ENCODE measurements at places on chromosomes 1 and 21.

GRCh38 chr1:205615789-205616188 is 16.0 kb downstream of the ELK4 start:
- no peak for DNase-seq

- DNase-seq = peak; percentile 86
Measured at GRCh38 chr1:32142446-32143301, 34.8 kb downstream of the KPNA6 start.

DNA sequence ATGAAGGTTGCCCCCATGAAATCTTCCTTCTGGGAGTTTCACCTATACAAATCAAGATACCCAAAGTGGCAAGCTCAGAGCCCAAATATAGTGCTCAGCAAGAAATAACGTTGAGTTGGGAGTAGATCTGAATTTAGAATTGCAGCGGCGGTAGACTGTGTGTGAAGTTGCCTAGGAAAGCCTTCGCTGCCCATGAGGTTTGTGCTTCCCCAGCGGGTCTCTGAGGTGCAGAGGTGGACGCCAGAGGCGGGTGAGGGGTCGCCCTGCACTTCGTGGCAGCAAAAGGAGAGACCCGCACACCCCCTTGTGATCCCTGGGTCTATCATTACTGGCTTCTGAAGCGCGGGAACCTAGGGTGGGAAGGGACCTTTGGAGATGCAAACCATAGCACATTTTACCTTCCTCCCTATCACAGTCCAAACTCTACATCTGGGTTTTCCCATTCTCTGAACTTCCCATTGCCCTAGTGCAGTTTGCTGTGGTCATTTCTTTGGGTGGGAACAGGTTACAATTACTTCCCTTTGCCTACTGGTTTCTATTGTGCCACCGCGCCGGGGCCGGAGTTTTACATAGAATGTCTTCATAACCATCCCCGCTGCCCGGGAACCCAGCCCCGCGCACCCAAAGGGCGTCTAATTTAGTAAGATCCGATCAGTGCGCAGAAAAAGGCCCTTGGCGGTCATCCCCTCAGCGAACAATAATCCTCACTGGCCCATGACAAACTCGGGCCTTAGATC is 5.2 kb downstream of the TBX15 start:
- peak; percentile 51 for DNase-seq

DNA sequence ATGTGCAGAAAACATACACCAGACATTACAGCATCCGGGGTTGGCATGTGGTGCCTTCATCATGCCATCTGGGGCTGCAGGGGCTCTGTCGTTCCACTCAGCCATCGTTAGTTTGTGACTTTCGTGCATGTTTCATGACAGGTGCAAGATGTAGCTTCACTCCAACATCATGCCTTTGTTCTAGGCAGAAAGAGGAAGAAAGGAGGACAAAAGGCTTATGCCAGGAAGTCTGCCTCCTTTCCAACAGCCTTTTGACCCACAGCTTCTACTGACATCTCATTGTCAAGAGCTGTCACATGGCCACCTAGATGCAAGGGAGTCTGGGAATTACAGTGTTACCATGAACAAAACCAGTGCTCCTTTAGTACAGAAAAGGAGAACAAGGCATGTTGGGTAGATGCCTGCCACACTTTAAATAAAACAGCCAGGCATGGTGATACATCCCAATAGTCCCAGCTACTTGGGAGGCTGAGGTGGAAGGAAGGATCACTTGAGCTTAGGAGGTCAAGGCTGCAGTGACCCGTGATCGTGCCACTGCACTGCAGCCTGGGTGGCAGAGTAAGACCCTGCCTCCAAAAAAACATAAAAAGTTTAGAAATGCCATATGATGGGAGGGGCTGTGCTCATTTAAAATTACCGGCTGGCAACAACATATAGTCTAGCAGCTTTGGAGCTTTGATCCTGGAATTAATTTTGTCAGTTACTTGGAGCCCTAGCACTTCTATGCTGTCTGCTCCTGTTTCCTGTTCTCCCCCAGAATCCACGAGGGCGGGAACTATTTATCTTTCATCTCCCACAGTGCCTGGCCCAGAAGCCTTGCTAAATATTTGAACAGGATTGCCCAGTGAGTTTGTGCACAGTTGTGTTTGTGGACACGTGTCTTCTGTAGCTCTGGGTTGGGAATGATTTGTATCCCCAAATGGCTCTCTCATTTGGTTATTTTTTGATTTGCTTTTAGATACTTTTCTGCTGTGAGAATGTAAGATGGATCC is 7.4 kb downstream of the DOP1B start:
- DNase-seq = no peak

- DNase-seq = no peak
Measured at GRCh38 chr21:17795146-17796036, 23.8 kb downstream of the C21orf91 start.

GRCh38 chr1:29113413-29114117 is 10.1 kb downstream of the TMEM200B start:
- DNase-seq = no peak

- no peak for DNase-seq
Measured at GRCh38 chr1:228958741-228959140, 223.5 kb downstream of the RHOU start.

DNA sequence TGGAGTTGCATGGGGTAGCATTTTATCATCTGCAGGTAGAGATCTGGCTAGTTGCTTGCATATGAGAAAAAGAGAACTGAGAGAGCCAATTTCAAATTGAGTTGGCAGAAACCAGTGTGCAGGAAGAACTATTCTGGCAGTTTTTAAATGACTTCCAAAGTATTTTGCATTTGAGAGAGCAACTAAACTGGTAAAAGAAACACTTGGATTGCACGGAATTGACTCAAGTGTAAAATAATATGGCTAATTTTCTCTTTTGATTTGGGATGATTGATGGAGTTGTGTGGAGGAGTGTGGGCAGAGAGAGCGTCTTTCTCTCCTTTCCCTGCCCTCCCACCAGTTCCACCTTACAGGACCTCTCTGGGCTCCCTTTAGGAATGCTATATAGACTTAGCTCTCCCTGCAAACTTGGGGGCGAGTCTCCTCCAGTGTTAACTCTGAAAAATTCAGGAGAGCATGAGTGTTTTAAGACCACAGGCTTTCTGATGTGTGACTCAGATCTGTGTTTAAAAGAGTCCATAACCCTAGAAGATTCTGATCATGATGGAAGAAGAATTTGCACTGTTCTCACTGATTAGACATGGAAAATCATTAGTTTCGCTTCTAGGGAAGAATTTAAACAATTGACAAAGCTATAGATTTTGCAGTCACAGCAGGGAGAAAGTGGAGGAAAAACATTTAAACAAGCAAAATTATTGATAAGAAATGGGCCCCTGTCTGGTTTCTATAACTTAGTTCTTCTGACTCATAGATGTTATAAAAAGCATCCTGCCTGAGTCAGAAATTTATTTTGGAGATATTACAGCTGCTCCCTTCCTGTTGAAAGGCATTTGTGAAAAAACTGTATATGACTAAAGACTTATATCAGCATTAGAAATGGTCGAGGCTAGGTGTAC is 24.9 kb upstream of the CTBS start:
- DNase-seq = peak; percentile 89

- no peak for DNase-seq
Measured at GRCh38 chr1:48017716-48018115, 20.5 kb upstream of the TRABD2B start.

DNA sequence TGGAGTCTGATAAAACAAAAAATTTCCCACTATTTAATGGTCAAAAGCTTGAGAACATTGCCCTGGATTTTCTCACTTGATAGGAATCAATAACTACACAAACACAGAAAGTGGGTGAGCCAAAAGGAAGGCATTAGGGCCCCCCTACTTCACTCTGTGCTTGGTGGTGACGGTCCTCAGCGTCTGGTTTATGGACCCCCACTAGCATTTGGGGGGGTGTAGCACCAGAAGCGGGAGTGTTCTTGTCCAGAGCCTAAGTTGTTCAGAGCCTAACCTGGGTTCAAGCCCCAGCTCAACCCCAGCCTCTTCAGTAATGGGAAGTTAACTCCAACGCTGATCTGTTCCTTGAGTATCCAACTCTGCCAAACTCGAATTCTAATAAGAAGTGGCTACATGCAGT is 33.1 kb downstream of the STPG1 start:
- no peak for DNase-seq

- no peak for DNase-seq
Measured at GRCh38 chr21:16071761-16072160, 342.0 kb downstream of the USP25 start.

DNA sequence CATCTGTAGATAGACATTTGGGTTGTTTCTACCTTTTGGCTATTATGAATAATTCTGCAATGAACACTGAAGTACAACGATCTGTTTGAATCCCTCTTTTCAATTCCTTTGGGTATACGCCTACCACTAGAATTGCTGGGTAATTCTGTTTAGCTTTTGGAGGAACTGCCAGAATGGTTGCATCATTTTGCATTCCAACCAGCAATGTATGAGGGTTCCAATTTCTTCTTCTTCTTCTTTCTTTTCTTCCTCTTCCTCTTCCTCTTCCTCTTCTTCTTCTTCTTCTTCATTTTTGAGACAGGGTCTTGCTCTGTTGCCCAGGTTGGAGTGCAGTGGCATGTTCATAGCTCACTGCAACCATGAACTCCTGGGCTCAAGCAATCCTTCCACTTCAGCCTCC is 13.8 kb upstream of the THEM5 start:
- DNase-seq = no peak

DNA sequence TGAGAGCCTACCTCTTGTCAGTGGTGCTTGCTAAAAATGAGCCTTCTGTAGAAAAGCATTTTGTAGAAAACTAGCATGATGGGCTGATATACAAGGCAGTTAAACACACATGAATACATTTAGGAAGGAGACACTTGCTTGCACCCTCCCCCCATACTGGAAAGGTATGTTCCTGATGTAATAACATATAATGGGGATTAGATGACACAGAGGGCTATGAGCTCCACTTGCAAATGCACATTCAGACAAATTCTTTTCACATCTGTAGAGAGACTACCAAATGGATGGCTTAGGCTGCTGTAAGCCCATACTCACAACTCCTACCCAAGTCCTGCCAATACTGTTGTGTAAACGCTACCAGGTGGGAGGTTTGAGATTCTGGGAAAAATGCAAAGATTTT is 634.0 kb downstream of the SMYD3 start:
- peak; percentile 26 for DNase-seq

DNA sequence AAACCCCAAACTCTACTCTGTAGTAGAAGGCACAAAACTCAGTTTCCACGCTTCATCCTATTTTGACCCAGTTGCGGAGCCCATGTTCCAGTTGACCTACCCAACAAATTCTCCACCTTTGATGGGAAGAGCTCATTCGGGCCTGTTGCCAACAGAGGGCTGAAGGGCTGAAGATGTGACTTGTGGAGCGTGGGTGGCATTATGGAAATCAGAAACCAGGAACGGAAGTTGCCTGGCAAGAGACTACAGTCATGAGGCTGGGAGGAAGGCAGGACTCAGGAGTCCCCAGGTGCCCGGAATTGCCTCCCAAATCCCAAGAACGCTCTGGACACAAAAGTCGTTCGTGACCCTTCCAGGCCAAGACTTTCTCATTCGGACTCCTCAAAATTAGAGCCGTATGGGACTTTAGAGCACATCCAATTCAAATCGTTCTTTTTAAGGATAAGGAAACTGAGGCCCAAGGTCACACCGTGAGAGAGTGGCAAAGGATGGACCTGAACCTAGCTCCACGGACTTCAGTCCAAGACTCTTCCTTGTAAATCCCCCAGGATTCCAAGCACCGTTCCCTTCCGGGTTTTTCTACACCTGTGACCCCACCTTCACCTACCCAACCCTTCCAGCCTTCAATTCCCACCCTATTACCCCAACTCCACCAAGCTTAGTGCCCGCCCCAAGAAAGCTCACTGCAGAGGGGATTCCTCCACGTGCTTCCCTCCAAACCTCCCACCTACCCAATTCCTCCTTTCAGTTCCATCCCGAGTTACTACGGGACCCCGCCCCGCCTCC is 739 bp downstream of the SMG5 start:
- DNase-seq = peak; percentile 23

DNA sequence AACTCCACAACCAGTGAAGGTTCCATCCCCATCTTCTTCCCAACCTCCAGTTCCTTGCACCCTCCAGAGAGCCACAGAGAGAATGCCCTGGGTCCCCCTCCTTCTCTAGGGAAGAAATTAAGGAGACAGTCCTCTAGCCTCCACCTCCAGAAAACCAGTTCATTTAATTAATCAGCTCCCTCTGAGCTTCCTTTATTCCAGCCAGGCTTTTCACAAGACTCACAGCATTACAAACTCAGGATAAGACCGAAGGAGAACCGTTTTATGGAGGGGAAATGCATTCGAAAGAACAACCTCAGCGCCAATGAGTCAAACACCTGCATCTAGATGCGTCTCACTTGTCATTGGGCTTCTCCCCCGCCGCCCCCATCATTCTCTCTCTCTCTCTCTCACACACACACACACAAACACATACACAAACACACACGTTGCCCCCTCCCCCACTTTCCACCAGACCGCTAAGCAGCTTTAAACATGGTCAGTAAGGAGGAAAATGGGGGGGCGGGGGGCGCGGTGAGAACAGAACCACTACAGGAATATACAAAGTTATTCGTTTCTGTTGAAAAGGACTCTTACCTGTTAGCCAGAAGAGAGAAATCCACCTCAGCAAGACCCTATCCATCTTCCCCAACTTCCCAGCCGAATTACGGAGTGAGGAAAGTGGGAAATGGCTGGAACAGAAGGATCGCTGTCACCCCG is 544 bp downstream of the ILDR2 start:
- DNase-seq = no peak

- DNase-seq = no peak
Measured at GRCh38 chr1:53804181-53804580, 33.9 kb downstream of the NDC1 start.

GRCh38 chr1:198184516-198184915 is 27.7 kb downstream of the NEK7 start:
- no peak for DNase-seq

DNA sequence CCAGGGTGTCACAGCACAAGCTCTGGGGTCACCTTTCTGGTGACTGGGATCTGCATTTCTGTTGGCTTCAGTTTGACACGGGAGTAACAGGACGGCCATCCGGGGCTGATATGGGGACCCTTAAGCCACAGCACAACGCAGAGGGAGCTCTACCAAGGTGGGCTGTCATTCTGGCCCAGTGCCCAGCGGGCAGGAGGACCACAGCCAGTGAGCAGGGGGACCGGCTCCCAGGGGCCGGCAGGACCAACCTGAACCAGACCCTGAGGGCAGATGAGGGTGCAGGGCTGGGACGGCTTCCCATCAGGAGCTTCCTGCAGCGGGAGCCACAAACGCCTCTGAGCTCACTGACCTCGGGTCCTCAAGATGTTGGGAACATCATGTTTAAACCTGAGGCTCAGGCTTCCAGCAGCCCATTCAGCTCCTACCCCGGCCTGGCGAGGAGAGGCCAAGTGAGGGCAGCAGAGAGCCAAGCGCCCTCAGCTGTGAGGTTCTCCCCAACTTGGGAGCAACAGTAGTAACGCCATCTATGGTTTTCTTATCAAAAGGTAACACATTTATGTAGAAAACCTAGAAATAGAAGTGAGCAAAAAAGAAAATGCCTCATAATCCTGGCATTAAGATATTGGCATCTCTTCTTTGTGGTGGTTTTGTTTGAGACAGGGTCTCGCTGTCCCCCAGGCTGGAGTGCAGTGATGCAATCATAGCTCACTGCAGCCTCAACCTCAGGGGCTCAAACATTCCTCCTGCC is 26.8 kb downstream of the TMEM201 start:
- peak; percentile 25 for DNase-seq
